Activated T-cell treated with anti-CD3 and anti-CD28 coated beads, Interleukin-2, amount 50 U/mL, for 1 hour (primary cell): ENCODE measurements at places on chromosomes 7 and 10.

GRCh38 chr10:133260895-133261725 is 15.6 kb downstream of the ADAM8 start:
- DNase-seq: peak; percentile 77

DNA sequence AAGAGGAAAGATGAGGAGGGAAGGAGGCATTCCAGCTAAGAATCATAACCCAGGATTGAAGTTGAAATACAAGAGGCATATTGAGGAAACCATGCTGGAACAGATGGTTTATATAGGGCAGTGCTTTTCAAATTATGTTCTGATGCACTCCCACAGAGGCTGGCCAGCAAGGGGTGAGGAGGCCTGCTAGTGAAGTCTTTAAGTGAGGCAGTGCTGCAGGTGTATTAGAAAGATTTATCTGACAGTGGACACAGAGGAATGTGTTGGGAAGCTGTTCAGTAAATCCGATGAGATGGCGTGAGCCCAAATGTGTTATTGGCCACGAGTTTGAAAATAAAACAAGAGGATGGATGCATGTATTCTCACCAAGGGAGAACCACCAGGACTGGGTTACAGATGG is 28.6 kb downstream of the REEP3 start:
- no peak for DNase-seq

DNA sequence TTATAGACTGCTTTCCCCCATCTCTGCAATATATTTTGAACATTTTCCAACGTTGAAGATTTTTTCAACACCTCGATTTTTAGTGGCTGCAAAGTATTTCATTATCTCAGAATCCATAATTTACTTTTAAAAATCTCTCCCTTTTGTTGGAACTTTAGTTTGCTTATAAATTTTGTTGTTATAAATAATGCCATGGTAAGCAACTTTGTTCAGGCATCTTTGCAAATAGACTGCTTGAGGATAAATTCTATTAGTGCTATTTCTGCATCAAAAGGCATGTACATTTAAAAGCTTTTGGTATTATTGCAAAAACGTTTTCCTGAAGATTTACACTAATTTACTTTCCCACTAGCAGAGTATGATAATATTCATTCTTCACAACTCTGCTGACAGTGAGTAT is 79.4 kb downstream of the TMEM178B start:
- no peak for DNase-seq

GRCh38 chr7:151451156-151451555 is 11.2 kb upstream of the CRYGN start:
- DNase-seq: no peak

DNA sequence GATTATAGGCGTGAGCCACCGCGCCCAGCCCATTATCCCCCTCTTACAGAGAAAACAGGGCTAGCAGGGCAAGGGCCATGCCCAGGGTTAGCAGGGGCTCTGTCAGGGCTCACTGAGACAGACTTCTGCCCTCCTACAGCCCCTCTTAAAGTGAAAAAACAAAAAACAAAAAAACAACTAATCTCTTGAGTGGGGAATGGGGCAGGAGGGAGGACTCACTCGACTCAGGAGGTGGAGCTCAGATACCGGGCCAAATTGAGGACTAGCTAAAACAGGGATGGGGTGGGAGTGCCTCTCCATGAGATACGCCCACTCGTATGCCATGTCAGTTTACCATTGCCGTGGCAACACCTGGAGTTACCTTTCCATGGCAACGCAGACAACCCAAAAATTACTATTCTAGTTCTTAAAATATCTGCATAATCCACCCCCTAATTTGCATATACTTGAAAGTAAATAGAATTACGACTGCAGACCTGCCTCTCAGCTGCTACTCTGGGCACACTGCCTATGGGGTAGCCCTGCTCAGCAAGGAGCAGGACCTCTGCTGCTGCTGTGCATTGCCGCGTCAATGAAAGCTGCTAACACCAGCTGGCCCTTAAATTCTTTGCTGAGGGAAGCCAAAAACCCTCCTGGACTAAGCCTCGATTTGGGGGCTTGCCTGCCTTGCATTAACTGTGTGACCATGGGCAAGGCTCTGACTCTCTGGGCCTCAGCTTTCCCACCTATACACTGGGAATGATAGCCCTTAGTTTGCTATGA is 13.4 kb downstream of the SSC4D start:
- no peak for DNase-seq

DNA sequence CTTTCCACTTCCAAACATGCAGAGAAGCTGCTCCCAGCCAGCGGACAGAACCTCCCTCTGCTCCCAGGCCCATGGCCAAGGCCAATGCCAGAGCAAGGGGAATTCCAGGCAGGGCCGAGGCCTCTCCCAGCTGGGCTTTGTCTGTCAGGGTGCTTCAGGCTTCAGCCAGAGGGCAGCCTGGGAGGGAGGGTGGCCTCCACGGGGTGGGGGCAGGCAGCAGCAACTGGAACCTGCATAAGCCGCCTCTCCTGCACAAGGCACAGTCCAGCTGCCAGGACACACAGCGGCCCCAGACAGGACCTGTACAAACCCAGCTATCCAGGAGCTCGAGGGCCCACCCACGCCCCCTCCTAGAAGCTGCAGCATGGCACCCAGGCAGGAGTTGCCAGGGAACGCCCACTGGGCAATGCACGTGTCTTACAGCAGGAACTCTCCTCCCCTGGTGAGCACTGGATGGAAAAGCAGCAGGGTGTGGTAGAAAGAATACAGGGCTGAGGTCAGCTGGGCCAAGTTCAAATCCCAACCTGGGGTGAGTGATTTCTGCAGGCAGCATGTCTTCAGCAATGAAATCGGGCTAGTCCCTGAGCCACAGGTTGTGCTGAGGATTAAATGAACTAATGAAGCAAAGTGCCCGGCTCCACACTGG is 7.6 kb downstream of the FAM53B start:
- no peak for DNase-seq

GRCh38 chr10:27369880-27370279 is 129.3 kb upstream of the ACBD5 start:
- DNase-seq: no peak

DNA sequence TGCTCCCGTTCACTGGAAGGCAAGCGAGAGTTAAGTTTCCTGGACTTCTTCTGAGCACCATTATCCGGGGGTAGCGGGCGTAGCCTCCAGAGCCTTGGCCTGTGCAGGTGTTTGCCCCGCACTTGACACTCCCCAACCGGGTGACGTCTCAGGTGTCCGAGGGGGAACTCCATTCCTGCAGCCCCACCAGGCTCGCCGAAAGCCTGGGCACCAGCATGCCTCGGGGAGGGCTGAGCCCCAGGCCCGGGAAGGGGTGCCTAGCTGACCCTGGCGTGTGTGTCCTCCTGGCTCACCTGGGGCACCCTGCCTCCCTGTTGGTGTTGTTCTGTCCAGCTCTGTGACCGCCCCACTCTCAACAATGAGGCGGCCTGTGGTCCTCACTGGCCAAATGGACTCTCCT is 109.4 kb upstream of the GPR26 start:
- no peak for DNase-seq

DNA sequence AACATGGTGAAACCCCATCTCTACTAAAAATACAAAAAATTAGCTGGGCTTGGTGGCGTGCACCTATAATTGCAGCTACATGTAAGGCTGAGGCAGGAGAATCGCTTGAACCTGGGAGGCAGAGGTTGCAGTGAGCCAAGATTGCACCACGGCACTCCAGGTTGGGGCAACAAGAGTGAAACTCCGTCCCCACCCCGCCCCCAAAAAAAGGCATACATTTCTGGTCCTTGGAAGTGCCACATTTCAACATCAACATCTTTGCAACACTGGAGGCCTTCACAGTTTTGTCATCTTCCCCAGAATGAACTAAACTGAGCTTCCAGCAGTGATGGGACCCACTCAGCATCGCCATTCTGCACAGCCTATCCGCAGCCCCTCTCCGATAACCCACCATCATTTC is 36.6 kb downstream of the FAM53B start:
- no peak for DNase-seq

DNA sequence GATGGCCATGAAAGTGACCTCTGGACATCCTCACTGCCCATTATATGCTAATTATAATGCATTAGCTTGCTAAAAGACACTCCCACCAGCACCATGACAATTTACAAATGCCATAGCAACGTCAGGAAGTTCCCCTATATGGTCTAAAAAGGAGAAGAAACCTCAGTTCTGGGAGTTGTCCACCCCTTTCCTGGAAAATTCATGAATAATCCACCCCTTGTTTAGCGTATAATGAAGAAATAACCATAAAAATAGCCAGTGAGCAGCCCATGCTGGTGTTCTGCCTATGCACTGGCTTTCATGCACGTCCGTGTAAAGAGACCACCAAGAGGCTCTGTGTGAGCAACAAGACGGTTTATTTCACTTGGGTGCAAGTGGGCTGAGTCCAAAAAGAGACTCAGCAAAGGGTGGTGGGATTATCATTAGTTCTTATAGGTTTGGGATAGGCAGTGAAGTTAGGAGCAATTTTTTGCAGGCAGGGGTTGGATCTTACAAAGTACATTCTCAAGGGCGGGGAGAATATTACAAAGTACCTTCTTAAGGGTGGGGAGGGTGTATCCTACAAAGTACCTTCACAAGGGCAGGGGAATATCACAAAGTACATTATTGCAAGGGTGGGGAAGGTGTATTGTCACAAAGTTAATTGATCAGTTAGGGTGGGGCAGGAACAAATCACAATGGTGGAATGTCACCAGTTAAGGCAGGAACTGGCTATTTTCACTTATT is 45.6 kb downstream of the LBX1 start:
- no peak for DNase-seq
